ENCODE measurements at places on chromosomes 3 and 15.

GRCh38 chr3:156675830-156676767 lies 1.7 kb downstream of the TIPARP start:
- peak; percentile 74 for DNase-seq

DNA sequence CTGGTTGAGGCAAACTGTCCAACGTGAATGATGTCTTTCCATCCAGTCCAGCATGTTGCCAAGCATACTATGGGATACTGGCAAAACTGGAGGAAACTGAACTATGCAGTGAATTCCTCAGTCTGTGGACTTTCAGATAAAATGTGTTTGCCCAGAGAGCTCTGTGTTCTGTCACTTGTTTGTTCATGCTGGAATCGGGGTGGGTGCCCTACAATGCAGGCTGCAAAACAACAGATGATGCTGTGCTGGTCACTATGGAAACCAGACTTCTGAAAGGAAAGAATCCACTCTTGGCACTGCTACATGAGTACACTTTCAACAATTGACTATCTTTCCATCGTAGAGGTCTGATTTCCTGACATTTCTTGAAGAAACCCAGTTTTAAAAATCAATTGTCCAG lies 272.5 kb upstream of the ARHGEF26 start:
- no peak for DNase-seq

DNA sequence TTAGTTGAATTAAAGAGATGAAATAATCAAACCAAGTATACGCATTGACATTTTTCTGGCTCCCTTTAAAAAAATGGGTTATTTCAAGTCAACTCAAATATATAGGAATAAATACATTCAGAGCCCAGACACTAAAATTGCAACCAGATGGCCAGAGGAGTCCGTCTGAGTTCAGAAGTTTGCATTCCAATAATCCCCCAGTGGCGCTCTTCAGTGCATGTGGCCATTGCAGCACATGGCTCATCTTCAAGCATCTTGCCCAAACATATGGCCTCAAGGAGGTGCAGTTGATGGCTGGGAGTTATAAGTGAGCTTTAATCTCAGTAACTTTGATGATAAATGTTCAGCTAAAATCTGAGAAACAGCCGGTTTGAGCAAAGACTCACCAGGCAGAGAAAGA lies 295.8 kb upstream of the LRRN1 start:
- no peak for DNase-seq

- no peak for DNase-seq
Observed at GRCh38 chr3:89260721-89261120, 153.3 kb downstream of the EPHA3 start.

DNA sequence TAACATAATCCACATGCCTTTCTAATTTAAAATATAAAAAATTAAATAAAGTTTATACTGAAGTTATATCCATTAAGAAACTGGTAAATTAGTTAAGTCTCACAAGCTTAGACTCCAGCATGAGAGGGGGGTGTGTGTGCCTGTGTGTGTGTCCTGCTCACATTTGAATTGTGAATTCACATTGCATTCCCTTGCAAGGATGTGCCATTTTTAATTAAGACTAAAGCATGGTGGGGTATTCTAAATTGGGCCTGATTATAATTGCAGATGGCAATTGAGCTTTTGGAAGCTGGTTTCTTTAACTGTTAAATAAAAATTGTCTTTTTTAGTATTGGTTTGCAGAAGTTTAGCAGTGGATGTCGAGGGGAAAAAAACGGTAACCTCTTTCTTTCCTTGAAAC lies 56.9 kb downstream of the PTPRG start:
- DNase-seq: no peak

DNA sequence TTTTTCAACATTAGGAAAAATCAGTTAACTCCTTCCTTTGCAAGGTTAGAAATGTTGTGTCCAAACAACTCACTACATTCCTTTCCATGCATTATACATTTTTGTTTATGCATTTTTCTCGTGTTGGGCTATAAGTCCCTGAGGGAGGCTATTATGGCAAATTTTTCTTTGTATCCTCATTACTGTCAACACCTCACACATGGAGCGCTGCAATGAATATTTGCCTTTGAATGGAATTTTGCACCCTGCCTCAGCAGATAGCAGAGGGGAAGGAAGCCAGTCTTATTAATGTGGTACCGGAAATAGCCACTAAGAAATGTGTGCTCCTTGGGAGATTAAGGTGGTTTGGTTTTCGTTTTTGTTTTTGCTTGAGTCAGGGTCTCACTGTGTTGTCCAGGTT lies 134.7 kb downstream of the THSD4 start:
- no peak for DNase-seq

DNA sequence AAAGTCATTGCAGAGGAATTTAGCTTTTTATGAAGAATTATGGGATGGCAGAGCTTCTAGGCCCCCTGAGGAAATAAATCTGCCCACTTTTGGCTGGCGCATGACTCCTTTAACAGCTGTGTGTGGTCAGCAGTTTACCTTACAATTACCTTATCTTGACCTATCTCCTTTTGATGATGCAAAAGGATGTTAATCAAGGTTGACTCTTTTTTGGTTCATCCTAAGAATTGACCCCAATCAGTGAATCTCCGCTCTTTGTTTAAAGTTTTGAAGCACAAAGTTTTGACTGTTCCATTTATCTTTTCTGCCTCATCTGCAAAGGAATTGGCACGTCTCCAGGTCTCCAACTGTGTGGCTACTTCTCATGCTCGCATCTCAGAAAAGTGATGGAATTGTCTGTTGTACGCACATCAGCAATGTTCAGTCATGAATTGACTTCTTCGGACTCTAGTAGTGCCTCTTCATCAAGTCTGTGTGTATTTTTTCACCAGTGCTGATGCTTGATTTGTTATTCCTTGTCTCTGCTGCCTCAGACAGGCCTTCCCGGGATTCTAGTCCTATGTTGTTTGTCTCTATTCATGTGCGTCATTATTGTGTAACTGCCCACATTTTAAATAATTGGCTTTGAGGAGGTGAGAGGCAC lies 196.2 kb upstream of the CFAP20DC start:
- no peak for DNase-seq
